Lower lobe of right lung (tissue), 2 donors: ENCODE measurements at places on chromosomes 12 and 14.

GRCh38 chr12:91523831-91524230, 341.2 kb upstream of the DCN start:
- no peak overlapping the region for H3K27ac ChIP-seq
- H3K4me1 ChIP-seq, result no peaks in the 10 kb centered on the region
- no peaks in the 10 kb centered on the region for H3K27me3 ChIP-seq
- DNase-seq, result no peak
- no peaks in the 10 kb centered on the region for H3K36me3 ChIP-seq

GRCh38 chr12:47730341-47730744, 5.1 kb upstream of the ENDOU start:
- no peak overlapping the region for H3K4me3 ChIP-seq
- no peaks in the 10 kb centered on the region for H3K27me3 ChIP-seq
- H3K36me3 ChIP-seq, result no peaks in the 10 kb centered on the region
- DNase-seq, result no peak
- peaks cover 30% of the 10 kb centered on the region for H3K4me1 ChIP-seq

DNA sequence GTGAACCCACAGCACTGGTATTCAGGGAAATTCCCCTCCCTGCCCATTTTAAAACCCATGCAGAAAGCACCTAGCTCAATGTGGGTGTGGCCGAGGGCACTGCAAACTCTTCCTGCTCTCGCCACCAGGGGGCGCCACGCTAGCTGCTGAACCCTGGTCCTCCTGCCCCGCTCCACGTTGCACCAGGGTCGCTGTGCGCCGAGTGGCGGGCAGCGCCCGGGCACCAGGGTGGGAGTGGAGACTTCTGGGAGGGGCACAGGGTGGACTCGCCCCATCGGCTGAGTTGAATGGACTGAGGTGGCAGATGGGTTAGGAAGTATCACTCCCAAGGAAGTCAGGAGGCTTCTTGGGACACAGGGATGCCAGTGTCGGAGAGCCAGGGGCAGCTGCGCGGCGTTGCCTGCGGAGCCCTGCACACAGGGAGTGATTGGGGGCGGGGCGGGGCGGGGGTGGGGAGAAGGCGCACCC, 48.1 kb upstream of the BCL11B start:
- H3K4me1 ChIP-seq, result no peaks in the 10 kb centered on the region
- H3K27ac ChIP-seq, result no peak overlapping the region
- peaks cover 11% of the 10 kb centered on the region for H3K27me3 ChIP-seq
- H3K36me3 ChIP-seq, result no peaks in the 10 kb centered on the region

GRCh38 chr12:117525766-117526165, 164.3 kb upstream of the NOS1 start:
- H3K36me3 ChIP-seq, result no peaks in the 10 kb centered on the region
- DNase-seq, result no peak
- H3K27ac ChIP-seq, result no peak overlapping the region
- no peaks in the 10 kb centered on the region for H3K4me1 ChIP-seq

- no peak overlapping the region for H3K27ac ChIP-seq
- DNase-seq, result no peak
- H3K4me3 ChIP-seq, result no peak overlapping the region
- no peaks in the 10 kb centered on the region for H3K36me3 ChIP-seq
- no peaks in the 10 kb centered on the region for H3K4me1 ChIP-seq
These were observed 107.0 kb upstream of the CRY1 start for GRCh38 chr12:107200394-107200793.

- H3K36me3 ChIP-seq, result no peaks in the 10 kb centered on the region
- no peaks in the 10 kb centered on the region for H3K4me1 ChIP-seq
- H3K4me3 ChIP-seq, result no peak overlapping the region
- no peak overlapping the region for H3K27ac ChIP-seq
- no peak for DNase-seq
These were observed 129.7 kb upstream of the GRIP1 start for GRCh38 chr12:66808606-66809005.

- DNase-seq, result no peak
- H3K4me1 ChIP-seq, result no peaks in the 10 kb centered on the region
- no peak overlapping the region for H3K4me3 ChIP-seq
- H3K36me3 ChIP-seq, result no peaks in the 10 kb centered on the region
These were observed 44.6 kb downstream of the DUSP6 start for GRCh38 chr12:89307474-89308253.

GRCh38 chr12:132287391-132288238, 41.8 kb downstream of the GALNT9 start:
- H3K36me3 ChIP-seq, result no peaks in the 10 kb centered on the region
- DNase-seq, result peak; percentile 39
- H3K27me3 ChIP-seq, result peaks cover 51% of the 10 kb centered on the region
- H3K4me1 ChIP-seq, result no peaks in the 10 kb centered on the region
- no peak overlapping the region for H3K4me3 ChIP-seq
- no peak overlapping the region for H3K27ac ChIP-seq

DNA sequence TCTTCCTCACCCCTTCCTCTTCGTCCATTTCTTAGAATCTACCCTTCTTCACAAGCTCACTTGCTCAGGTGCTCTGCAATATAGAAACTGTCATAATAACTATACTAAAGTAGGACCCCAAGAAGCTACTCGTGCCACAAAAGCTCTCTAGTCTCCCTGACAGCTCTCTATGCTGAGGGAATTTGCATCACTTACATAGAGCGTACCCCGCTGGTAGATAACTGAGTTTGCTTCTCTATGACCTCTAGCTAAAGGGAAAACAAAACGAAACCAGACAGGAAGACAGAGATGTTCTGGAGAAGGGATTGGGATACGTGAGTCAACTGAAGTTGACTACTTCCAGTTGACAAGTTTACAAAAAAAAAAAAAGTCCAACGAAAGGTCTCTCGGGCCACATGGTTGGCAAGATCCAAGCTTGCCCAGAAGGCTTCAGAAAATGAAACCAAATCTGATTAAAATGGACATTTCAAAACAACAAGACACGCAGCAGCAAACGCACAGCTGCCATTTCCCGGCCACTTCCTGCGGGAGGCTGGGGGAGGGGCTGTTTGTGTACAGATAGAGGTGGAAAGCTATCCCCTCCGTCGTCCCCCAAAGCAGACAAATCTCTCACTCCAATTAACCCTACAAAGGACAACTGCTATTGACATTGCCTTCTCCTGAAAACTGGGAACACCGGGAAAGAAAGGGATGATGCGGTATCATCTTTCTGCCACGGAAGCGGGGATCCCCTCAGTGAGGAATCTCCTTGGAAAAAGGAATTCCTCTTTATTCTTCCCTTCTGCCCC, 1.3 kb downstream of the BAZ2A start:
- H3K4me3 ChIP-seq, result peak overlapping the region; percentile 94
- peaks cover 68% of the 10 kb centered on the region for H3K4me1 ChIP-seq
- H3K36me3 ChIP-seq, result peaks cover 20% of the 10 kb centered on the region

DNA sequence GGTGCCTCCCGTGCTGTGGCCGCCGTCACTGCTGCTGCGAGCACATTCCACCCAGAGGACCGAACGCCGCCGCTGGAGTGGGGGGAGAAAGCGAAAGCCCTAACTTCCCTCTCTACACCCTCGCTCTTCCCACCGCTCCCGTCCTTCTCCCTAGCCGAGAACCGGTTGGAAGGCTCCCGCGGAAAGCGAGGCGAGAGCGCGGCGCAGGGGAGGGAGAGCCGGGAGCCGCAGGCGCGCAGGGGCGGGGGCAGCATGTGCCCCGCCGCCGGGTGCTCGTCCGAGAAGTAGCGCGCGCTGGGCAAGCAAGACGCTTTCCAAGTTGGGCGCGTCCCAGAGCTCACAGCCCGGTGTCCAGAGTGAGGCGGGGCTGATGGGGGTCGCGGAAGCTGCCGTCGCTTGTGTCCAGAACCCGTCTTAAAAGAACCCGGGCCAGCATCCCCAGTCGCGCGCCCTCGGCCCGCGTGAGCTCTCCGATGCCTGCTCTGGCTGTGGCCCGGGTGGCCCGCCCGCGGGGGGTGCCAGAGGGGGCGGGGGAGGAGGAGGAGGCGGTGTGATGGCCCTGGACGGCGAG, at the start of gene TRHDE:
Gene TRHDE, plus strand, starts transcription at position 280 of the 571 bp plus-strand sequence. Its CDS starts 274 bp downstream, at position 554.
- DNase-seq, result peak; percentile 68
- no peaks in the 10 kb centered on the region for H3K36me3 ChIP-seq
- peak within 1 kb of the TSS; percentile 61 for H3K4me3 ChIP-seq
- H3K27me3 ChIP-seq, result peaks cover 32% of the 10 kb centered on the region
- H3K4me1 ChIP-seq, result peaks cover 32% of the 10 kb centered on the region

GRCh38 chr14:97224016-97224415, 426.8 kb downstream of the VRK1 start:
- peaks cover 34% of the 10 kb centered on the region for H3K27me3 ChIP-seq
- peaks cover 4% of the 10 kb centered on the region for H3K4me1 ChIP-seq
- H3K4me3 ChIP-seq, result no peak overlapping the region
- DNase-seq, result no peak

GRCh38 chr12:44774815-44775411, 101.2 kb downstream of the NELL2 start:
- H3K36me3 ChIP-seq, result no peaks in the 10 kb centered on the region
- no peak overlapping the region for H3K27ac ChIP-seq
- no peaks in the 10 kb centered on the region for H3K27me3 ChIP-seq
- no peak for DNase-seq
- no peaks in the 10 kb centered on the region for H3K4me1 ChIP-seq

DNA sequence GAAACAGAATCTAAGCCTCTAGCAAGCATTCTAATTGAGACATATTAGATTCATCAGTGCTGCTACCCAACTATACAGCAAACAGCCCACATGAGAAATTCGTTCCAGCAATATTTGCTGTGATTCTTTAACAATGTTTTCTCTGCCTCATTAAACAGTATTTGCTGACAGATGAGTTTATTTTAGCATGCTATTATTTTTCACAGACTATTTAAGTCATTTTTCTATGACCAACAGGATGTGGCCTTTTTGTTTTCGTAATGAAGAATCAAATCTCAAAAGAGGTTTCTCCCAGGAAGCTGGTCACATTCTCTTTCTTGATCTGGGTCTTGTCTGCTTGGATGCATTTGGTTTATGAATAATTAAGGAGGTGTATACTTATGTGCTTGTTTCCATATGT, 23.2 kb upstream of the SERPINA12 start:
- DNase-seq, result no peak
- H3K4me1 ChIP-seq, result no peaks in the 10 kb centered on the region
- H3K27me3 ChIP-seq, result peaks cover 6% of the 10 kb centered on the region
- H3K27ac ChIP-seq, result no peak overlapping the region
- no peak overlapping the region for H3K4me3 ChIP-seq

DNA sequence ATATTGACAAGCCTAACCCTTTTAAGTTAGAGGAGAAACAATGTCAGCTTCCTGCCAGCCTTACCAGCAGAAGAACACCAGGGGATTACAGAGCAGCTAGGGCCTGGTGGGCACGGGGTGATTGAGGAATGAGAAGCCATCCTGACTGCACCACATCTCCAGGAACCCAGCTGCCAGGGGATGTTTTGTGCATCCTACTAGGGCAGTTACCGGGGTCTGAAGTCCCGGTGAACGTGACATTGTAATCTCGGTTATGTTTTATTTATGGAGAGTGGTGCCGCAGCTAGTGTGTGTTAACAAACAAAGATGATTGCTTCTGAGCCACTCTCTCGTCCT, 115.9 kb downstream of the BCL11B start:
- no peak overlapping the region for H3K4me3 ChIP-seq
- no peak overlapping the region for H3K27ac ChIP-seq
- H3K36me3 ChIP-seq, result no peaks in the 10 kb centered on the region
- H3K27me3 ChIP-seq, result no peaks in the 10 kb centered on the region
- no peak for DNase-seq

DNA sequence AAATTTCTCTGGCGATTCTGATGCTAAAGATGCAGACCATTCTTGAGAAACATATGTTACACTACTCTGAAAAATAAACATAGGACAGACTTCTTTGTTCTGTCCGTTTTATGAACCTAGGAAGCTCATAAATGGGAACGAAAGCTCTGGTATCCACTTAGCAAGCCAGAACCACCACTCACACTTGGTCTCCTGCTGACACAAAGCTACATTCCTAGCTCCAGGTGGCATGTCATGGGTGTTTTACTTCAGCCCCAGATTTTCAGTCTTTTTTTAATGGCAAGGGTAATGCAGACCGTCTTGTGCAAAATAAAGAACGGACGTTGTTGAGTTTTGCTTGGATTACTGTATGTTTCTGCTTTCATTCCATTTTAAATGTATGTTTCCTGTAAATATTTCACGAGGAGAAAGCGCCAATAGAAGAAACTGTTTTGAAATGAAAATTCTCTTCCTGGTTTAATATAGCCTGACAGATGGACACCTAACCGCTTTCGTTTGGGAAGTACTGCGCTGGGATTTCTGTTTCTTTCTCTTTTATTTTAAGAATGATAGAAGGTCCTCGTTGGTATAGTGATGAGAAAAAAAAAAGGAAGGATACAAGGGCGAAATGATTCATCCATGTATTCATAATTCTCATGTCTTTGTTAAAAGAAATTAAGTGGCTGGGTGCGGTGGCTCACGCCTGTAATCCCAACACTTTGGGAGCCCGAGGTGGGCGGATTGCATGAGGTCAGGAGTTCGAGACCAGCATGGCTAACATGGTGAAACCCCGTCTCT, 871 bp upstream of the COQ5 start:
- peak overlapping the region; percentile 90 for H3K27ac ChIP-seq
- no peaks in the 10 kb centered on the region for H3K27me3 ChIP-seq
- H3K36me3 ChIP-seq, result peaks cover 3% of the 10 kb centered on the region
- H3K4me1 ChIP-seq, result peaks cover 13% of the 10 kb centered on the region
- peak overlapping the region; percentile 79 for H3K4me3 ChIP-seq
- no peak for DNase-seq

- no peaks in the 10 kb centered on the region for H3K36me3 ChIP-seq
- no peak overlapping the region for H3K4me3 ChIP-seq
- H3K27ac ChIP-seq, result no peak overlapping the region
These were observed 110.6 kb downstream of the PRMT8 start for GRCh38 chr12:3601461-3602150.

GRCh38 chr12:48119834-48120195, 651 bp downstream of the PFKM start:
- no peaks in the 10 kb centered on the region for H3K4me1 ChIP-seq
- peak overlapping the region; percentile 70 for H3K4me3 ChIP-seq
- H3K27me3 ChIP-seq, result no peaks in the 10 kb centered on the region
- peaks cover 21% of the 10 kb centered on the region for H3K36me3 ChIP-seq

DNA sequence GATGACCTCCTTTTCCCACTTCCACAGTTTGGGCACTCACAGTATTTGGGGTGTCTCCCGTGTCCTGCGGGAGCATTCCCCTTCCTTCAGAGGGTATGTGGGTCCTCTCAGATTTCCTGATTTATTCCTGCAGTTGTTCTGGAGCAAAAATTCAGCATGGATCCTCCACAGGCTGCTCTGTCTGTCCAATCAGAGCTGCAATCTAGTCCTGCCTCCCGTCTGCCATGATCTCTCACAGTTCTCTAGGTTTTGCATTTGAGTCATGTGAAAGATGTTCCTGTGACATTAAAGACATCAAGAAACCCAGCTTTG, 435.9 kb downstream of the TMTC2 start:
- no peaks in the 10 kb centered on the region for H3K27me3 ChIP-seq
- no peak overlapping the region for H3K27ac ChIP-seq
- no peak for DNase-seq

- H3K36me3 ChIP-seq, result no peaks in the 10 kb centered on the region
- H3K4me3 ChIP-seq, result no peak overlapping the region
- no peaks in the 10 kb centered on the region for H3K27me3 ChIP-seq
These were observed 30.5 kb downstream of the DPF3 start for GRCh38 chr14:72863216-72864006.

- H3K4me3 ChIP-seq, result no peak overlapping the region
- no peaks in the 10 kb centered on the region for H3K4me1 ChIP-seq
- no peak overlapping the region for H3K27ac ChIP-seq
- no peak for DNase-seq
- no peaks in the 10 kb centered on the region for H3K36me3 ChIP-seq
These were observed 58.9 kb upstream of the FBXO33 start for GRCh38 chr14:39491134-39491571.

GRCh38 chr14:105481886-105482457, 4.7 kb upstream of the CRIP1 start:
- H3K27ac ChIP-seq, result peak overlapping the region; percentile 99
- peak overlapping the region; percentile 45 for H3K4me3 ChIP-seq
- no peaks in the 10 kb centered on the region for H3K27me3 ChIP-seq
- peaks cover 14% of the 10 kb centered on the region for H3K36me3 ChIP-seq
- peak; percentile 97 for DNase-seq
